Myocyte (in vitro differentiated cells): ENCODE measurements at places on chromosomes 12 and 14. TPM values are rescaled to one million over a fixed set of nuclear protein-coding genes. Genes with fewer than 3 reads are reported as not detected.

Gene MGAT4C
- not detected in 2 replicates for total RNA-seq

Gene IL22
- not detected in 2 replicates for total RNA-seq

Gene C12orf54
- total RNA-seq = not detected in 2 replicates

Gene DAO
- not detected in 2 replicates for total RNA-seq

Gene ANO4
- 0.99 and 1.3 TPM in 2 replicates for total RNA-seq

Gene KRT77
- not detected in 2 replicates for total RNA-seq

- no peak for DNase-seq
These were observed 1.0 kb upstream of the RPS6KL1 start for GRCh38 chr14:74924061-74924460.

- DNase-seq = no peak
These were observed 48.8 kb downstream of the ACSM4 start for GRCh38 chr12:7352661-7353060.

GRCh38 chr12:48311313-48311712 is 39.4 kb downstream of the ZNF641 start:
- DNase-seq = no peak

GRCh38 chr14:64186231-64187129 is 107.7 kb downstream of the ESR2 start:
- DNase-seq = no peak

DNA sequence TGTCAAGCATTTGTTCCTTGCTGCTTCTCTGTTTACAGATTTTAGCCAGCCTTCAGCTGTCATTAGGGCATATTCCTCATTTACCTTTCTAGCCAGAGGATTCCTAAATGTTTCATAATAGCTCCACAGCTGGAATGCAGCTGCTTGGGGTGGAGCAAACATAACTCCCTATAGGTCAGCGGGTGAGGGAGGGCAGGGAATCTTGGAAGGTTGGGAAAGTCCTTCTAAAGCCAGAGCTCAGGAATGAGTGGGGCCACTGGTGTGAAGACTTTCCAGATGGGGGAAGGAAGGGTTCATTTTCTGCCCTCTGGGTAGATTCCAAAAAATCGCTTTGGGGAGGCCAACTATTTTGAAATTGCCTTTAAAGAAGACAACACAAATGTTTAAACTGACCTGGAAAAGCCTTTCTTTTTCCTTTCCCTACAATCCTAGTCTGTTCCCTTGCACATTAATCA is 16.3 kb upstream of the IRF2BPL start:
- peak; percentile 89 for DNase-seq

- no peak for DNase-seq
These were observed 736 bp downstream of the C14orf39 start for GRCh38 chr14:60485057-60485597.
